ENCODE measurements at places on chromosomes 4 and X.

GRCh38 chrX:28888416-28888815 lies 301.2 kb downstream of the IL1RAPL1 start:
- DNase-seq = peak; percentile 21

GRCh38 chrX:109871121-109871888 lies 131.6 kb upstream of the TMEM164 start:
- DNase-seq = no peak

- no peak for DNase-seq
Observed at GRCh38 chrX:142095651-142096245, 109.3 kb downstream of the MAGEC2 start.

DNA sequence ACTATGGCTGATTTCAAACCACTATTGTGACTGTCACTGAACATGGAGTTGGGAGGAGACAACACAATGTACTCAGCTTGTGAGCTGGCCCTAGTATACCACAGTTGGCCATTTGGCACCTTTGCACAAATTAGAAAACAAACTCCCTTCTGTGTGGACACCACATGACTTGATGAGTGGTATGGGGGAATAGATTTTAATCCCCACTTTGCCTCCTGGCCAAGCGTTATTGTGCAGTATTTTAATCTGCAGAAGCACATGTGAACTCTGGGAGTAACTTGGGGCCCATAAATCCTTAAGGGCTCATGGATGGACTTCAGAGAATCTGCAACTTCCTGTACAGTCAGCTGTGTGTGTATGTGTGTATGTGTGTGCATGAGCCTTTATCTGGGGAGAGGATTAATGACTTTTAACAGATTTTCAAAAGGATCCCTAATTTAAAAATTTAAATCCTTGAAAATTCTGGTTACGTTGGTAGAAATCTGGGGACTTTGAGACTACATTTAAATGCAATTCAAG lies 105.0 kb upstream of the PAQR3 start:
- no peak for DNase-seq

DNA sequence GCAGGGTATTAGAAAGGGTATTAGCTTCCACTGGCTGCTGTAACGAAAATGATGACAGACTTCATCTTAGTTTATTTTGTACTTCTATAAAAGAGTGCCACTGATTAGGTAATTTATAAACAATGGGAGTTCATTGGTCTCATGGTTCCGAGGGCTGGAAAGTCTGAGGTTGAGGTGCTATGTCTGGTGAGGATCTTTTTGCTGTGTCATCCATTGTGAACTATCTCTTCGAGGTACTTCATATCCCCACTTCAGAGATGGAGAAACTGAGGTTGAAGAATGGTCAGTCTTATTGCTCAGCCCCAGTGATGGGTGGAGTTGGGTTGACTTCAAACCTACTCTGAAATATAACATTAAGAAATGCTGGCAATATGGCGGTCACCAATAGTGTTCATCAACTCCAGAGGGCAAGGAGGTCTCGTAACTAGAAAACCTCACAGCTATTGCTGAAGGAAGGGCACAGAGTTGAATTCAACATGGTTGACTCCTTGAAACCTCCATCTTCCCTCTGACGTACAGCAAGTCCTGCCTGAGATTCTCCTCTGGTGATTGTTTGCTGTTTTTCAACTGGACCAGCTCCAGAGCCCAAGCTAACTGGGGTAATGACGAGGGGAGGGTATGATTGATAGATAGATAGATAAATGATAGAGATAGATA lies 53.6 kb upstream of the SHOX start:
- no peak for DNase-seq

DNA sequence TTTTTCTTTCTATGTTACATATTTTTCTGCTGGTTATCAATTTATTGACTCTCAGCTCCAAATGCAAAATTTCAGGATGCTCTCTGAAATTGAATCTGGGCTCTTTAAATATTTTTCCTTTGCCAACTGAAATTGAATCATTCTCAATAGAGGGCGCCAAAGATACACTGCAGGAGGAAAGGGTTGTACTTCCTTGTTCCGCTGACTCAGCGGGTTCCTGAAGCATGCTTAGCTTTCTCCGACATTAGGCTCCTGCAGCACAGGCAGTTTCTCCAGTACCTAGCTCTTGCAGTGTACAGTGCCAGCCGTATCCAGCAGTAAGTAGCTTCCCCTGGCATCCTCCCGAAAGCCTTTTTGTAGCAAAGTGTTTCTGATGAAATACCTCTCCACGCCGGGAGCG lies 28.8 kb upstream of the CFAP47 start:
- peak; percentile 1 for DNase-seq

DNA sequence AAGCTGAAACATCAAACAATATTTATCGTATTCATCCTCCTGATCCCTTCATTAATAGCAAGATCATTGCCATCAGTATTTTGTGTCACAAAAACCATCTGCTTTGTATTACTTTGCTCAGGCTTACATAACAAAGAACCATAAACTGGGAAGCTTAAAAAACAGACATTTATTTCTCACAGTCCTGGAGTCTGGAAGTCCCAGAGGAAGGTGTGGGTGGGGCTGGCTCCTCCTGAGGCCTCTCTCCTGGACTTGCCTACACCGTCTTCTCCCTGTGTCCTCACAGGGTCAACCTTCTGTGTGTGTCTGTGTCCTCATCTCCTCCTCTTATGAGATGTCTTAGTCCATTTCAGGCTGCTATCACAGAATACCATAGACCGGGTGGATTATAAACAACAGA lies 61.3 kb upstream of the MXRA5 start:
- no peak for DNase-seq

DNA sequence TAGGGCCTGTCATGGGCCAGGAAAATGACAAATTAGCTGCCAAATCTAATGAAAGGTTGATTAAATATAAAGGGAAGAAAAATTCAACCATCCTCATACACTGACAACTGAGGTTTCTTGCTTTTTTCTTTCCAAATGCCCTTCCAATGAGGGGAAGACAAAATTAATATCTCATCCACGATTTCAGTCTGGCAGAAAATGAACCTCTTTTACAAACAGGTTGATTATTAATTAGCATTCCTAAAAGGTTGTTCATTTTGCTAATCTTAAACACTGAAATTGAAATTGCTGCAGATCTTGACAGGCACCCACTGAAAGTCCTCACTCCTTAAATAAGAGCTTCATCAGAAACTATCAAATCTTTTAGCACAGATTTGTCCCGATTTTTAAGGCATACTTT lies 45.5 kb downstream of the NPFFR2 start:
- no peak for DNase-seq

DNA sequence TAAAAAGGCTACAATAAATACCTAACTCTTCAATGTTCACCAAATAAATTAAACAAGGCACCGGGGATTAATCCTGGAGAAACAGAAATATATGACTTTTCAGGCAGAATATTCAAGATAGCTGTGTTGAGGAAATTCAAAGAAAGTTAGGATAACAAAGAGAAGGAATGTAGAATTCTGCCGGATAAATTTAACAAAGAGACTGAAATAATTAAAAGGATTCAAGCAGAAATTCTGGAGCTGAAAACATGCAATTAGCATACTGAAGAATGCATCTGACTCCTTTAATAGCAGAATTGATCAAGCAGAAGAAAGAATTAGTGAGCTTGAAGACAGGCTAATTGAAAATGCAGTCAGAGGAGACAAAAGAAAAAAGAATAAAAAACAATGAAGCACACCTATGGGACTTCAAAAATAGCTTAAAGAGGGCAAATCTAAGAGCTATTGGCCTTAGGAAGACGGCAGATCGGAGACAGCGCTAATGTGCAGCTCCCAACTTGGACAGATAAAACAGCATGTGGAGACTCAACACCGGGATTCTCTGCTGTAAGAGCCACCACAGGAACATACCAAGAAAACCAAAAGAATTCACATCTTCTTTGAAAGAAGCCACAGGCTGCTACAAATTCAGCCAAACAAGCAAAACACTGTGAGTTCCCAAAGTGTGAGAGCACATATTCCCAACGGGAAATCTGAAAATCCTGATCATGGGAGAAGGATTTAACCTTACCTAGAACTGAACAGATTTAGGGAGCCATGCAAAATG lies 1290.9 kb downstream of the PCDH18 start:
- DNase-seq = no peak

DNA sequence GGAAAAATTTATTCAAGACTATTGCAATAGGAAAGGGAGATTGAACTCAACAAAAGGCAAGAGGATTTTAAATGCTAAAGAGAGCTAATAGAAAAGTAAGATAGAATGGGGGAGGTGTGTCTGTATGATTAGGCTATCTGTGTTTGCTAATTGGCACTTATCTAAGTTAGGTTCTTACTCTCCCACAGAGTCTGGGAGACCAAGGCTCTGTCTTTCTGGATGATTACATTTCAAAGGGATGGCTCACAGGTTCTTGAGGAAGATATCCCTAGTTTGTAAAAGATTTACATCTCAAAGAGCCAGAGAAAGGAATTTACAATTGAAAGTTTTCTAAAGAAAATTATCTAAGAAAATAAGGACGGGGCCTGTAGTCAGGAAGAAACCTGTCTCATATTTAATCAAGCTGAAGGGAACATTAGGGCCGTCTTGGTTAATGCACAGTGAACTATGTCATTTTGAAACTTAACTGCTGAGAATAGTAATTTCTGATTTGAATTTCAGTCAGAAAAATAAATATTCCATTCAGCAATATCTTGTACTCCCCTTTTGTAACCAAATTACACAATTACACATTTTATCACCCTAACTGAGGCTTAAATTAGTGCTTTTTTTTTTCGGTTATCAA lies 75.8 kb downstream of the MAGEB10 start:
- DNase-seq = no peak

DNA sequence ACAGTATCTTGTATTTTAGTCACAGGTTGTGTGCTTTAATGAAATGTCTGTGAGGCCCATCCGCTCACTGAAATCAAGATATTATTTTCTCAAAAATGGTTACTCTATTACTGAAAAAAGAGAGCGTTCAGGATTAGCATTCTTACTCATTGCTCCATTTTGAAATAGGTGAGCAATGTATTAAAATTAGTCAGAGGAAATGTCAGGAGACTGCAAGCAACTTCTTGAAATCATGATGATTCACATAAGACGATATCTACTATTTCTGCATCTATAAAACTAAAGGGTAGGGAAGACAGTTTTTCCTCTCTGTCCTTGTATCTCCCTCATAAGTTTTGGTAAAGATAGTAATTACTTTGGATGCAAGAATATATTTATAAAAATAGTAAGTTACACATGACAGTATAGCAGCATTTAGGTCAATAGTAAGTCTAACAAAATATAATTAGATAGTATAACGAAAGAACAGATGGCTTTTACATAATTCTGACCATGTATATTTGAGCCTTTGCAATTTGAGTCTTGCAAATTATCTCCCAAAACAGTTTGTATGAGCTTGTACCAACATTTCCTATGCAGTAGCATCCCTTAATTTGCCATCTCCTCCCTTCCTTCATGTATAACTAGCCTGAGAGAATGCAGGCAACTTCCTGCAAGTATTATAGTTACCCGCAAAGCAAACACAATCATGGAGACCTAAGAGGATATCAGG lies 937.8 kb downstream of the PCDH7 start:
- no peak for DNase-seq

GRCh38 chr4:165461159-165461821 lies 82.5 kb downstream of the CPE start:
- DNase-seq = peak; percentile 88

GRCh38 chrX:7841084-7841805 lies 1.7 kb upstream of the VCX start:
- no peak for DNase-seq

DNA sequence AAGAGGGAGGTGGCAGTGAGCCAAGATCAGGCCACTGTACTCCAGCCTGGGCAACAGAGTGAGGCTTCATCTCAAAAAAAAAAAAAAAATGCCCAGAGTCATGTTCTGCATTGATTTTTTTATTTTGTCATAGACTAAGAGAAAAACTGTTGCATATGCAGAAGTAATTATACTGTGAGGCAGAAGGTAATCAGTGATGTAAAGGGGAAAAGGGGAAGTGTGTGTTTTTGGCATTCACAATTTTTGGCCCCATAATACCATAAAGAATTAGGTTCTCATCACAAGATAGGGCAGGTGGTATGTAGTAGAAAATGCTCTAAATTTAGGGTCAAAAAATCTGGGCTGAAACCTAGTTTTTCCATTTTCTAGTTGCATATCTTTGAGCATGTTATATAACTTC lies 47.3 kb upstream of the GAB1 start:
- no peak for DNase-seq

GRCh38 chrX:133911825-133912495 lies 73.4 kb downstream of the GPC3 start:
- no peak for DNase-seq

DNA sequence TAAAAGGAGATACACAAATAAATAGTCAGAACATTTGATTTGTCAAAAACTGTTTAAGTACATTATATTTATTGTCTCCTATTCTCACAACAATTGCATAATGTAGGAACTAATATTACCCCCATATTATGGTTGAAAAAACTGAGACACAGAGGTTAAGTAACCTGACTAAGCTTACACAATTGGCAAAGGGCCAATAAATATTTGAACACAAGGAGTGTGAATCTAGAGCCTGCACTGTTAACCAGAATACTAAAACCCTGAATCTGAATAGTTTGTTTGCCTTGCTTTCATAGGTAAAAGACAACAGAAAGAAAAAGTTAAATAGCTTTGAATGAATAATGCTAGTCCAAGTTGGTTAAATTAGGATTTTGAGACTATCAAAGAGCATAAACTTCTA lies 55.2 kb downstream of the IL13RA2 start:
- no peak for DNase-seq

- no peak for DNase-seq
Observed at GRCh38 chrX:4925911-4926310, 1212.5 kb upstream of the PRKX start.

DNA sequence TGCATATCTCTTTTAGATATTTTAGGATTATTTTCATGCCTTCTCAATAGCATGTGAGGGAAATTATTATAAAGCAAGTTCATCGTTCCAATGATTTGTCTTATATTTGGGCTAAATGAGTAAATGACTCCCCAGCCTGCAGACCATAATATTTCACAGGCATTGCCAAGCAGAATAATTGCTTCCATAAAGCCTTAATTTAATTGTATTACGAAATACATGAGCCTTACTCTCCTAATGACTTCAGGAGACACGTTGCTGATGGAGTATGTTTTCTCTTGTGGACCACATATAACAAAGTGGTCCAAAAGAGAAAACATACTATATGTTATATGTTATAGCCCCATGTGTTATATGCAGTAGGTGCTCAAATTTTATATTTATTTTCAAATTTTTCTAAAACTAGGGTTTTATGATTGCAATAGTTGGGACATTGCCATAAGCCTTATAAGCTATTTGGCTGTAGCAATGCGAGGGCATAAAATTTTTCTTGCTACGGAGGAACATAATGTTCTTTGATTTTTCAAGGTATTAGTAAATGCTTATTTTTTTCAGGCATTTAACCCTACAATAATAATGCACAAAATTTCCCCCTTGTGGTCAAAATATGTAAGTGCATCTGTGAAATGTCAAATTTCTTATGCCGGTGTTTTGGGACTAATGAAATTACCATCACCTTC lies 26.2 kb upstream of the TMPRSS11D start:
- no peak for DNase-seq

All from fibroblast of skin of left biceps (primary cell).